Hepatic stellate cell (primary cell): ENCODE measurements at places on chromosomes 16 and 17.

DNA sequence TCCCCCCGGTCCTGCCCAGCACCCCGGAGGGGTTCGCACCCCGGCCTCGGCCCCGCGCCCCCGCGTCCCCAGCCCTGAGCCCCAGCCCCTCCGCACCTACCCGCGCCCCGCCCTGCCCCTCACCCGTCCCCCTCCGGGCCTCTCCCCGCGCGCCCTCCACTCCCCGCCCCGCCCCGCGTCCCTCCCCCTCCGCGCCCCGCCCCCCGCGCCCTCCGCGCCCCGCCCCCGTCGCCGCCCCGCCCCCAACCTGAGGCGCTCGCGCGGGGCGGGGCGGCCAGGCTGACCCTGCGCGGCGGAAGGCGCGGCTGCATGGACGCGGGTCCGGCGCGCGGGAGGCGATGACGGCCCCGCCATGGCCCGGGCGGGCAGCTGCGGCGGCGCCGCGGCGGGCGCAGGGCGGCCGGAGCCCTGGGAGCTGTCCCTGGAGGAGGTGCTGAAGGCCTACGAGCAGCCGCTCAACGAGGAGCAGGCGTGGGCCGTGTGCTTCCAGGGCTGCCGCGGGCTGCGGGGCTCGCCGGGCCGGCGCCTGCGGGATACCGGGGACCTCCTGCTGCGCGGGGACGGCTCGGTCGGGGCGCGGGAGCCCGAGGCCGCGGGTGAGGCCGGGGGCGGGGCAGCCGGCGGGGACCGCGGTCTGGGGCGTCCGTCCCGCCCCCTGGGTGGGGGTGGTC is at the start of gene SPIRE2:
Gene SPIRE2 (plus strand): TSS at position 277 of the 671 bp plus-strand sequence. CDS start 76 bp downstream, at position 353.
- peak; percentile 76 for DNase-seq

- DNase-seq = no peak
These were observed 1.1 kb downstream of the CCL13 start for GRCh38 chr17:34357398-34357797.

GRCh38 chr17:47229535-47230443 is 20.6 kb downstream of the MYL4 start:
- peak; percentile 87 for DNase-seq

DNA sequence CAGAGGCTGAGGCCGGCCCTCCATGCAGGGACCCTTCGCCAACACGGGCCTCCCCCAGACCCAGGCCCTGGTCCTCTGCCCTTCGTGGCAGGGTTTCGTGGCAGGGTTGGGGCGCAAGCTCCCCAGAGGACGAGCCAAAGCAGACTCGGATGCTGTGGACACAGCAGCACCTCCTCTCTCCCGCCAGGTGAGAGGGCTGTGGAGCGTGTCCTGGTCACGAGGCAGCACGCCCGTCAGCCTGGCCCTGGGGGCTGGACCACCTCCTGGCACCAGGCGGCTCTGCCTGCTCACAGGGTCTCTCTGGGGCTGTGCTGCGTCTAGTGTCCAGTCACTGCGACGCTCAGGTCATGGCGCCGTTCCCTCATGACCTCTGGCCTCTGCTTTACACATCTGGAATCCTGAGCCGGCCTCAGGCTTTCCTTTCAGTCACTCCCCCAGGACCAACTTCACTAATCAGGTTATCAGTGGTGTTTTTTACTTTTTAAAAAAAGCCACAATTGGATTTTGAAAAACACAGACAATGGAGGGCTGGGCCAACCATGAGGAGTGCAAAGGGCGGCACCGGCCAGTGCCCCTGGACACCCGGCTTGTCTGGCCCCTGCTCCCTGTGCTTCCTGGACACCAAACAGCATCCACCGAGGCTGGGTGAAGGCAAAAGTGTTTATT is 5.4 kb downstream of the NDUFAF8 start:
- no peak for DNase-seq

- DNase-seq = peak; percentile 92
These were observed at the start of gene THUMPD1 for GRCh38 chr16:20741554-20742285. TSS of gene THUMPD1 (minus strand) at chr16:20741818. CDS start at chr16:20741739, 79 bp downstream.

DNA sequence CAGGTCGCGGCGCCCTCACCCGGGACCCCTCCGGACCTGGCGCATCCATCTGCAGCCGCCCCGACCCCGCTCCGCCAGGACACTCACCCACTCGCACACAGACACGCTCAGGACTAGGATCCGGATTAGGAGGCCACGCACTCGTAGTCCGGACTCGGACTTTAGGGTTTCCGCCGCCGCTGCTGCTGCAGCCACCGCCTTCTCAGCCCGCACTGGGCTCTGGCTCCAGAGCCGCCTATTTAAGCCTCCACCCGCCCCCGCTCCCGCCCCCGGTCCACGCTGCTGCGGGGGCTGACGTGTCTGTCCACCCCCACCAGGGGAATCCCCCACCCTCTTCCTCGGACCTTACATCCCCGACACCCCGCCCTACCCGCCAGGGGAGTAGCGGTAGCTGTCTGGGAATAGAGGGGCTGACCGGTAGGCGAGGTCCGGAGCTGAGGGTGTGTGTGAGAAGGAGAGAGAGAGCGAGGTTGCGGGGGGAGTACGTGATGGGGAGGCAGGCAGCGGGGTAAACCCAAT is at the start of gene RRAD:
Gene RRAD (minus strand): TSS at position 214 of the 519 bp plus-strand sequence. CDS start 356 bp downstream, outside the sequence.
- DNase-seq = peak; percentile 76

DNA sequence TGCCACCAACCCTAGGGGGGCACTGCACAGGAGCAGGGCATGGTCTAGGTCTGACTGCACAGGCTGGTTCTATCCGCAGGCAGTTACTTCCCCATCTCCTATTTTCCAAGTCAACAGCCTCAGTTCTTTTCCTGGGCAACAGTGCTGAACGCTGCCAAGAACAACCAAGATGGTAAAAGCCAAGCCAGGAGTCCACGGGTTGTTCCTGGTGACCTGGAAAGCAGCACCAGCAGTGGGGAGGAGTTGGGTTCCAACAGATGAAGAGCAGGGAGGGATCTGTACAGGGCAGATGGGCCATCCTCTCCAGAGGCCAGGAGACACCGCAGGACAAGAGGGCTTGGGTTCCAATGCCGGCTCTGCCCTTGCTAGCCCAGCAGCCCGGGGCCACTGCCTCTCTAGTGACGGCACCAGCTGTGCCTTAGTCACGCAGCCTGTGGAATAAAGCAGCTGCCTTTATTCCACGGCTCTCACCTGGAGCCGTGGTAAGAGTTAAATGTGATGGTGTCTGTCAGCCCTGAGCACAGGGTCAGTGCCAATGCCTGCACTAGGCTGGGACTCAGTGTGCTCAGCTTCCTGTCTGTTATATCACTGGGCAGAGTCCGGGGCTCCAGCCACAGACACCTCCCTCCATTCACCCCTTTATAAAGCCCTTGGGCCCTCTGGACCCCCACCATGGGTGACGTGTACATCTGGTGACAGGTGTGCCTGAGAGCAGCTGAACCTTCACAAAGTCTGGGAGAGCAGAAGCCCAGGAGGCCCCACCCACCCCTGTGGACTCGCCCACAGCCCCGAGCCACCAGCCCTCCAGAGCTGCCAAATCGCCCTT is 44.9 kb downstream of the MARF1 start:
- no peak for DNase-seq

DNA sequence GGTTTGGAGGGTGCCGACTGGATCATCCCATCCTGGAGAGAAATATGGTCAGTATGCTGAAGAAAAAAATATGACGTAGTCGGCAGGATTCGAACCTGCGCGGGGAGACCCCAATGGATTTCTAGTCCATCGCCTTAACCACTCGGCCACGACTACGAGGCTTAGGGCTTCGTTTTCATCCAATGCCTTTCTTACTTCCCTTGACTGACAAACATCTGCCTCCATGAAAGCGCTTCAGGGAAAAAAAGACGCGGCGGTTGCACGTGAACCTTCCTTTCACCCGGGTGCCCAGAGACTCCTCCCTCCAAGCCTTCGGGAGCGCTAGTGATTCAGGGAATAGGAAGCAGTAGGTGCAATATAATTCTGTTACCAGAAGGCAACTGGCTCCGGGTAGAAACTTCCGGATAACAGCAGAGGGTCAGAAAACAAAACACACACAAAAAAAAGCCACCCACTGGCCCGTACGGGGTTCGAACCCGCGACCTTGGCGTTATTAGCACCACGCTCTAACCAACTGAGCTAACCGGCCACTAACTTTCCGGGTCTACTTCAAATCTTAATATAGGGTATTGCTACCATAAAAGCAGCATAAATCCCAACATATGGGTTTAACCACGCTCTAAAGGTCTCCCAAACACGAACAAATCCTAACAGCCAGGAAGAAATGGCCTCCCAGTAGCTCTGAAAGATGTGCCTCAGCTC is 16.3 kb upstream of the AURKB start:
- DNase-seq = peak; percentile 76

- no peak for DNase-seq
These were observed 216.2 kb downstream of the HS3ST3A1 start for GRCh38 chr17:13385481-13385911.

GRCh38 chr16:55900616-55901393 is 25.6 kb upstream of the CES5A start:
- DNase-seq = no peak

GRCh38 chr16:30548416-30549253 is 9.5 kb downstream of the ZNF764 start:
- no peak for DNase-seq

GRCh38 chr16:10675216-10675615 is 19.5 kb downstream of the TEKT5 start:
- no peak for DNase-seq

DNA sequence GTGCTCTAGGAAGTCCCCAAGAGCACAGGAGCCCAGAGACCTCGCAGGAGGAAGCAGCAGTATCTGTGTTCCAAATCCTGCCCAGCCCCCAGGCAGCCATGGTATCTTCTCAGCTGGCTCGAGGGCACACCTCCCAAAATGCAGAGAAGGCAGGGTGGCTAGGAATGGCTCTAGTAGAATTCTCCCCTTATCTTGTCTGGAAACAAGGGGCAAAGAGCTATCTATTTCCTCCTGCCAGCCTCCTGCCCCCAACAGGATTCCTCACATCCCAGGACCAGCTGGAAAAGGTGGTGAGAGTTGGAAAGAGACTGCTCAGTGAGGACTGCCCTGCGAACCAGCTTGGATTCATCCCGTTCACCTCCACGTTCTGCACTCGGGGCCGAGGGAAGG is 8.6 kb upstream of the TSPOAP1 start:
- DNase-seq = no peak

DNA sequence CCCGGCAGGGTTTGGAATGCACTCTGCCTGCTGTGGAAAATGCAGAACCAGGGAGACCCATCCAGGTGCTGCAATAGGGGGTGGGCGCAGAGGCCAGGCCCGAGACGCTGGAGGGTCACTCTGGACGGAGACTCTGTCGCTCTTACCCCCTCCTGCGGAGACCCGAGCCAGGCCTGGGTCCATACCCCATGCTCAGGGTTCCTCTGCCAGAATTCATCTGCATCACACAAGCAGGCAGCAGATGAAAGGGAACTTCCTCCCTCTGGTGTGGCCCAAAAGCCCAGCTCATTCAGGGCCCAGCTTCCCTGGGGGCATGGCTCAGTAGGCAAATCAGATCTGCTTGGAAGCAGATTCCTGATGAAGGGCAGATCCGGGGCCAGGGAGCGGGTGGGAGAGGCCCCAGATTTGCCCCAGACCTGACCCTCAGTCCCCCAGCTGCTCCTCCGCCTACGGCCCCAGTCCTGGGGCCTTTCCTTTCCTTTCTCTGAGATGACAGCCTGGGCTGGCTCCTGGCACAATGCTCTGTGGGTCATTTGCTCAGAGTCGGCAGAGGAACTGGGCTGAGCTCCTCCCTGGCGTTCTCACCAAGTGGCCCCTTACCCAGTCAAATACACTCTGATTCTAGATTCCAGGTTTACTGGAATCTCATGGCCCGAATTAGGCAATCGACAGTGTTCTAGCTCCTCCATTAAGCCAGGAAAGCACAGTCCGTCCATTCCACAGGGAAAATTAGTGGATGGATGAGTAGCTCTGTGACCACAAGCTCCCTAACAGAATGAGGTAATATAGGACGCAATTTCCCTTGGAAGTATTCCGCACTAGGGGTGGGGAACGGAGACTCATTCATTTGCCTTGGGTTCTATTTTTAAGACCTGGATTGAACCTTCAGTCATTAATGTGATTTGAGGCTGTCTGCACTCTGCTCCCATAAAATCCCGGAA is 19.1 kb upstream of the RASD1 start:
- DNase-seq = no peak
